ENCODE measurements at places on chromosomes 2 and 18.

DNA sequence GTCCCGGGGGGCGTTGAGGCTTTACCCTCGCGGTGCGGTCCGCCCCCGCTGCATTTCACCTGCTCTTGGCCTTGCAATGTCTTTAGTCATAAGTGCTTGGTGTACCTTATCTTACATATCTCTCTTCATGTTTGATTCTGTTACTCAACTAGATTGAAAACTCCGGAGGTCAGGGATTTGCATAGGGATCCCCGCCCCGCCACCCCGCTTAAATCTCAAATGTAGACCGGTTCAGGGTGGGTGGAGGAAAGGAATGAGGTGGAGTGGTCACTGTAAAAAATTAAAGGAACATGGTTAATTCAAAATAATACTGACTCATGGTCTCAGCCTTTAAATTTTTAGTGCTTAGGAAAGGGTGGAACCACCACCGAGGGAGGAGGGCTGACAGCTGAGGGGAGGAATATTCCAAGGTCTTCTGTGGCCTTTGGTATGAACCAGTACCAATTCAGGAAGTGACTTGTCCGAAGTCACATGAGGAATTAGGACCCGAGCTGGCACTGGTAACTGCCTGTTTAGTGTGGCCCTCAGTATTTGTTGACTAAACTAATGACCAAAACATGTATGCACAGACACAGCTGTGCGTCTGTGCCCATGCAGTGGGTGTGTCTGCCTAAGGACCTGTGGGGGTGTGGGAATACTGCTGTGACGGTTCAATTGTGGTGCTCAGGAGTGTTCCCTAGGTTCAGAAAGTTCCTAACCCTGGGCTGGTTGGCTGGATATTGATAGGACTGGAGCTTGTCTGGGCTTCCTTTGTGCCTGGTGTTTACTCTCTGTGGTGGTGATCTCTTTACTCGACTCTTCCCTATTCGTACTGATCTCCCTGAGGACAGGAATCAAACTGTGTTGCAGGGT is 1.0 kb downstream of the PLEKHB2 start:
- DNase-seq, result peak; percentile 46

DNA sequence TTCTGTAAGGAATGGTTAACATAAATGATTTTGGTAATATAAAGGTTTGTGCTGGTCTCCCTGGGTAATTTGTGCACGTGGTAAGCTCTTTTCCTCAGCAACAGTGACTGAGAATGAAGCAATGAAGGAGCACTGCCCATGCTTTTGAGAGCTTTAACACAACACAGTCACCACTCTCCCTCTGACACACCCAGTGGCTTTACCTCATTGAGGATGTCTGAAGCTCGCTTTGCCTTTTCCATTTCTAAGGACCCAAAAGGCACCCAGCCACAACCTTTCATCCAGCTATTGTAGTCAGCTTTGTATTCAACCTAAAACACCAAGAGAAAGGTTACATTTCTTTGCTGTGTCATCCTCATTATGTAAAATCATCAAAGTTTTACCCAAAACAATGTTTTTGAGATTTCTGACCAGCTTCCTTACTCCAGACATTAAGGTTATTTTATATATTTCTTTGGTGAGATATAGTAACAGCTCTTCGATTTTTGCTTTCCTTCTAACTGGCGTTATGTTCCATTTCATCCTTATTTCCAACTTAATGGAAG is 51.7 kb downstream of the NEB start:
- no peak for DNase-seq

- no peak for DNase-seq
Observed at GRCh38 chr18:50468807-50469206, 91.1 kb upstream of the MAPK4 start.

GRCh38 chr2:211416373-211416772 is 860.0 kb downstream of the CPS1 start:
- no peak for DNase-seq

GRCh38 chr18:24974431-24974830 is 377.5 kb downstream of the ZNF521 start:
- DNase-seq, result peak; percentile 64

GRCh38 chr18:12867441-12868123 is 16.5 kb downstream of the PTPN2 start:
- no peak for DNase-seq

GRCh38 chr2:105734762-105735538 is 9.8 kb upstream of the NCK2 start:
- DNase-seq, result no peak

Measured in tongue (tissue), 3 donors.